Activated T-helper 1 cell treated with anti-CD3 and anti-CD28 coated beads, Interleukin-2, amount 50 U/mL, for 16 hours (primary cell): ENCODE measurements at places on chromosomes 6 and 20.

DNA sequence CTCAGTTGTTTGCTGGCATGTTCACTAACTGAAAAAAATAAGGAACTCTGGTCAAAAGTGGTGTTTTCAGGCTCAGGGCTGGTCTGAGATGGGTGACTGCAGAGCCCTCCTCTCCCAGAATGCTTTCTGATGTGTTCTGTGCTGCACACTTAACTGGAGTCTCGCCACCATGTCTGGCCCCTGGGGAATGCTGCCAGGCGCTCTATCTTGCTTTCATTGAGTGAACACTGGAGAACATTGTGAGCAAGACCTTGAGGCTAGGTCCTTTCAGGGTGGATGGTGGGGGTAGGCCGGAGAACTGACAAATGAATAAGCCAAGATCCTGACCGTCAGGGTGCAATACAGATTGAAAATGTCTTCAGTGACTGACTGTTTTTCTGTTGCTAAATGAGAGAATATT lies 19.5 kb downstream of the PANK2 start:
- DNase-seq = no peak

GRCh38 chr20:1565461-1565860 lies 8.0 kb upstream of the SIRPD start:
- DNase-seq = no peak

GRCh38 chr20:61487997-61488371 lies 235.9 kb downstream of the CDH4 start:
- no peak for DNase-seq

- DNase-seq = no peak
Observed at GRCh38 chr6:158552055-158552795, 7.7 kb upstream of the TMEM181 start.

GRCh38 chr6:124999105-124999764 lies 37.0 kb downstream of the RNF217 start:
- no peak for DNase-seq

GRCh38 chr6:32973144-32974015 lies 5.0 kb downstream of the BRD2 start:
- DNase-seq = peak; percentile 43
